Stimulated activated CD4-positive, alpha-beta T cell treated with anti-CD3 and anti-CD28 coated beads, Interleukin-1b, Interleukin-23, amount 100 ng/mL, for 1 hour (primary cell): ENCODE measurements at places on chromosomes 7 and 10.

- no peak for DNase-seq
Measured at GRCh38 chr10:52633266-52633665, 139.3 kb downstream of the MBL2 start.

DNA sequence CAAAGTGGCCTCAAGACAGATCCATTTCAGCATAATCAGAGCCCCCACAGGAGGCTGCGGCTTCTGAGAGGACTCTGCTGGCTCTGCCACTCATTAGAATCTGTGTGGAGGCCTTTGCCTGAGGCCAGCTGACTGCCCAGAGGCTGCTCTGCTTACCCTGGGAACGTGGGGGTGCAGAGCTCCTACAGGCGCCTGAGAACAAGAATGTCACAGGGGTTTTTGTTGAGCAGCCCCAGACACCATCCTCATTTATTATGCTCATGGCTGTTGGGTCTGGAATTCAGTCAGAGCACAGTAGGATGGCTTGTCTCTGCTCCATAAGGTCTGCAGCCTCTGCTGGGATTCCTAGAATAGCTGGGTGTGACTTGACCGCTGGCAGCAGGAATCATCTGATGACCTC lies 101.8 kb upstream of the GDF10 start:
- DNase-seq, result no peak

- no peak for DNase-seq
Measured at GRCh38 chr10:123109466-123109865, 26.3 kb upstream of the HMX3 start.

DNA sequence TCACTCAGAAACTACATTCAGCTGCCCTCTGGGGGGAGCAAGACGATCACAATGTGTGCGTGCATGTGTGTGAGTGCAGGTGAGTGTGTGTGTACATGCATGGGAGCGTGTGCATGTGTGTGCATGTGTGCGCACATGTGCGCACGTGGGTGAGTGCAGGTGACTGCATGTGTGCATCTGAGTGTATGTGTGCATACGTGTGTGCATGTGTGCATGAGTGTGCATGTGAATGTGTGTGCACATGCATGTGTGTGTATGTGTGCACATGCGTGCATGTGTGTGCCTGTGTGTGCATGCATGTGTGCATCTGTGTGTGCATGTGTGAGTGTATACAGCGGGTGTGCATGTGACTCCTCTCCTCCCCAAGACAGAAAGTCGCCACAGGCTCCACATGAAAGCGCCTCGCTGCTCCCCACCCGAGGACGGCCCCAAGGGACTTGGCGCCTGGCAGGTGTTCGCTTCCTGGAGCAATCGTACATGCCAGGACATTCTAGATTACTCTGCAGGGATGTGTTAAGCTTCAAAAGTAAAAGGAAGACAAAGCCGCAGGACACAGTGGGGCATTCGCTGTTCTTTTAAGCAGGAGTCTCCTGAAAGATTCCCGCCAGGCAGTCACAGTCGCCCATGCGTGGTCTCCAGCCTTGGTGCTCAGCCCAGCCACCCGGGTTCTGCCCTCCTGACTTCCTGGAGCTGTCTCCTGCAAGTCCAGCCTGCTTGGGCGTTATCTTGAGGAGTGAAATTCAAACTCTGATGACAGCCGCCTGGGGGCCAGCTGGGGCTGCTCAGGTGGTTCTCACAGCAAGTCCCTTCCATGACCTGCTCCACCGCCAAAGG lies 42.0 kb upstream of the ADGRA1 start:
- DNase-seq, result no peak

- no peak for DNase-seq
Measured at GRCh38 chr7:112510001-112510742, 29.4 kb downstream of the LSMEM1 start.

DNA sequence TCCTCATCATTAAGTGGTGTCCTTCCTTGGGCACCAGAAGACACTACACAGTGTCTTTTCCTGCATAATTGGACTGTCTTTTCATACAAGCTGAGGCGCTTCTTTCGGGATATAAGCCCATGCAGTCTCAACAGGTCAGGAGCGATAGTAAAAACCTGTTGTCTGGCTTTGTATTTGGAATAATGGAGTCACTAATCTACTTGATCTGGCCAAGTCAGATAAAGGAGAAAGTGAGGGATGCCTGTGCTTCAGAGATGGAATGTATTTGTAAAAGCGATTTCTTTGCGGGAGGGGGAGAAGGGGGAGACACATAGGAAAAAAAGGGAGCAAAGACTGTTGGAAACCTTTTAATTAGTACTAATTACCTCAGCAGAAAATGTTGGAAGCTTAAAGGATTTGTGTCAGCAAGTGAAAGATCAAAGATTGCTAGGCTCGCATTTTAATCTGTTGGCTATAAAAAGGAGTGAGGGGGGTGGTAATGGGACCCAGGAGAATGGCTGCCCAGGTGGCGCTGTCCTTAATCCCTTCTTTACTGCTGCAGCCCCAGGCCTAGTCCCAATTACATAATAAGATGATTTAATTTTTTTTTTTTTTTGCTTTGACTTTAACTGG lies 581.4 kb downstream of the LRMDA start:
- no peak for DNase-seq

DNA sequence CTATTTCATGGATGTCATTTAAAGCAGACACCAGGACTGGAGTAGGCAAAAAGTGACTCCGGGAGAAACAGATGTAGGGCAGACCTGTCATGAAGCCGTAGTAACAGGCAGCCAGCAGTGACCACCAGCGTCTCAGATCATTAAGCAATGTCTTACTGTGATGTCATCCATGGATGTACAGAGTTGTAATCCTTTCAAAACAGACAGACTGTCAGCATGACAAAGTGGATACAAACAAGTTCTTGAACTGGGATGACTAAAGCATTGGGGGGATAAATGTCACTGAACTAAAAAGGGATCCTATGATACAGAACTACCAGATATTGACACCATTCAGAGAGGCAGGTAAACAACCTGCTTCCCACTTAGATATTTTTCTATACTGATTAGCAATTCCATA lies 675.5 kb downstream of the PARD3 start:
- DNase-seq, result no peak

DNA sequence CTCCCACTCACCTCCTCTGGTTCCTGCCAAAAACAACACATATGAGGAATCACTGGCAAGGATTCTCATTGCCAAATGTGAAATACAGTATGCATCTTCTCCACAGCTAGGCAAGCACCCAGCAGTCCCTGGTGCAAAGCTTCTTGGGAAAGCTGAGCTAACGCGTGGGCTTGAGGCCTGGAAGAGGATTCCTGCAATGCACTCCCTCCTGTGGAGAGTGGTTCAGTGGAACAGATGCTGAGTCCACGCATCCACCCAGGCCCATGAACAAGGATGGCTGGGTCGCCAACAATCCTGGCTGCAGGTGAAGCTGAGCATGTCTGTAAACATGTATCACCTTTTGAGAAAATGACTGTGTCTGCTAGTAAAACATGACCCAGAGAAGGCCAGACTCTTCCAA lies 113.2 kb upstream of the CHST15 start:
- DNase-seq, result no peak

DNA sequence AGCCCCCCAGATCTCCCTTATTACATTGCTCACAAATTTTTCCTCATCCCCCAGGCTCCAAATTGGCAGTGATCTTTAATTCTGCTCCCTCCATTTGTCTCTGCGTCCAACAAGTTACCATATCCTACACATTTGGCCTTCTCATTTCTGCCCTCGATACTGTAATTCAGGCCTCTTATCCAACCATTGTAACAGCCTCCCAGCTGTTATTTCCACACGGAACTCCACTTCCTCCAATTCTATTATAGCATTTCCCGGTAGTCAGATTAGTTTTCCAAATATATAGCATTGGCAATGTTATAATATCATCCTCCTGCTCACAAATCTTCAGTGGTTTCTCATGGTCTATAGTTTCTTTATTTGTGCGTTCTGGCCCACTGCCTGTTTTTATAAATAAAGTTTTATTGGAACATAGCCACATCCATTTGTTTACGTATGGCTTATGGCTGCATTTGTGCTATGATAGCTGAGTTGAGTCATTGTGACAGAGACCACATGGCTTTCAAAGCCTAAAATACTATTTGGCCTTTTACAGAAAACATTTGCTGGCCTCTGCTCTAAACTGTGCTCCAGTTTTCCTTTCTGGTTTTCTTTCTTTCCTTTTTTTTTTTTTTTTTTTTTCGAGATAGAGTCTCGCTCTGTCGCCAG lies 126.5 kb upstream of the ZNF438 start:
- no peak for DNase-seq

DNA sequence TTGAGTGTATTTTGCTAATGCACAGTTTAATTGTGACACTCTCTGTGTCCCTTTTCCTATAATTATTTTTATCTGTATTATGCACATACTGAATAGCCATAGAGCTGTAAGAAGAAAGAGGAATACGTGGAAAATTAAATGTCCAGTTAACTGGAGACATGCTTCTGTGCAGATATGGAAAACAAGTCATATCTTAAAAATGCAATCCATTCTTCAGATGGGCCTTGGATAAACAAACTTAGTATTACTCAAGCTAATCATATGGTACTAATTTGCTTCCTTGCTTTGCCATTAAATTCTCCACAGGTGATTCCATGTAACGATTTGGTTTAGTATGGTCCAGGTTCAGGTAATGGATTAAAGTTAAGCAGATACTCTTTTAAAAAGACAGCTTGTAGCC lies 201.2 kb upstream of the CELF2 start:
- DNase-seq, result no peak

DNA sequence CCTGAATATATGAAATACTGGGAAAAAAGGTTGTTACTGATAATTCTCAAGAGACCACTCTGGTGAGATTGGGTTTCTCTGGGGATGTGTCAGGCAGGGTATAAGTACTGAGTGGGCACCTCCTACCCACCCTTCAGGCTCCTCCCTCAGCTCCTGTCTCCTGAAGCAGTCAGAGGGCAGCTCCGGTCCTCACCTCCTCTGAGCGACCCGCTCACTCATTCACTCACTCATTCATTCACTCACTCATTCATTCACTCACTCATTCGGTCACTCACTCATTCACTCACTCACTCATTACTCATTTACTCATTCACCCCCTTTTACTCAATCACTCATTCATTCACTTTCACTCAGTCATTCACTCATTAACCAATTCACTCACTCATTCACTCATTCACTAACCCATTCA lies 6.9 kb upstream of the PFKP start:
- DNase-seq, result no peak

DNA sequence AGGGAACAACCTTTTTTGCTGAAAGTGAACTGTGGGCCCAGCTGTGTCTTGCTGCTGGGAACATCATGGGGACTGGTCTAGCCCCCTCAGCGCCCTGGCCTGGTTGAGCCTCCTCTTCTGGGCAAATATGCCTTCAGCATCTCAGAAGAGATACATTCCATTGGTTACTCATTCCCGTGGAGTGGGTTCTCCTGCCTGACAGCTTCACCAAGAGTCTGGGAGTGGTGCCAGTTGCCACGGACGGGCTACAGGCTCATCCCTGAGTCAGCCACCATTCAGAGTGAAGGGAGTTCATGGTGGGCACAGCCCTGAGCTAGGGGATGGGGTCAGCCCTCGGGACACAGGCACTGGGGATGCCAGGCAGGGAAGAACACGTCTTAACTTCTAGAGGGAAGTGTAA lies 81.9 kb downstream of the RAMP3 start:
- no peak for DNase-seq

DNA sequence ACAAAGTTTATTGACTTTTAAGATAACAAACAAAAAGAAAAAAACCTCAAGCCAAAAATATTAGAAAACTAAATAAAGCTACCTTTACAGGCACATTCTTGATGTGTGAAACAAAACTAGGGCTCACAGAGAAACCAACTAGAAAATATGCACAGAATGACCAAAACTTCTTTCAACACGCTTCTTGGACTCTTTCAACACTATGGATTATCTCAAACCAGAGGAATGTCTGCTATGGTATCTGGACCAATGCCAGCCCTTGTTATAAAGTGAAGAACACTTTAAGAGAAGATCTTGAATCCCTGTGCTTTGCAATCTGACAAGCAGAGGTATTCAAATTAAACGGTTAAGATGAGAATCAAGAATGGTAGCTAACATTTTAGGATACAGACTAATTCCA lies 76.6 kb downstream of the DNAJC1 start:
- no peak for DNase-seq

DNA sequence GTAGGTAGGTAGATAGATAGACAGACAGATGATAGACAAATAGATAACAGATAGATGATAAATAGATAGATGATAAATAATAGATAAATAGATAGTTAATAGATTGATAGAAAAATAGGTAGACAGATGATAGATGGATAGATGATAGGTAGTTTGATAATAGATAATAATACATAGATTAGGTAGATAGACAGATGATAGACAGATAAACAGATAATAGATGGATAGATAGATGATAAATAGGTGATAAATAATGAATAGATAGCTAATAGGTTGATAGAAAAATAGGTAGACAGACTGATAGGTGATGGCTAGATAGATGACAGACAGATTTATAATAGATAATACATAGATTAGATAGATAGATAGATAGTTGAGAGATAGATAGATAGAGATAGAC lies 350.5 kb upstream of the DPP6 start:
- DNase-seq, result no peak

GRCh38 chr10:76871697-76872295 lies 765.8 kb downstream of the KCNMA1 start:
- DNase-seq, result no peak

- no peak for DNase-seq
Measured at GRCh38 chr7:12398186-12398585, 5.5 kb downstream of the VWDE start.

- DNase-seq, result no peak
Measured at GRCh38 chr7:39919646-39920045, 30.4 kb upstream of the CDK13 start.

DNA sequence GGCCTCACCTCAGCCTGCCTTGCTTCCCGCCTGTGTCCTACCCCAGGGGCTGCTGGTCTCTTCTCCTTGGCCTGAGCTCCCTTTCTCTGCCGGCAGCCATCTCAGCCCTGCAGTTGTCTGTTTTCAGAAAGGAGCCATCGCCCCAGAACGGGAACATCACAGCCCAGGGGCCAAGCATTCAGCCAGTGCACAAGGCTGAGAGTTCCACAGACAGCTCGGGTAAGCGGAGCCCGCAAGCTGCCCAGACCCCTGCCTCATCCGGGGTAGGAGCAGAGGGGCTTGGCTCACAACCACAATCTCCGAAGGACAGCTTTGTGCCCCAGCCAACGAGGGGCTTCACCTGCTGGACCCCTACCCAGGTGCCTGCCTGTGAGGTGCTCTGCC lies 5.3 kb upstream of the DEPP1 start:
- DNase-seq, result no peak

DNA sequence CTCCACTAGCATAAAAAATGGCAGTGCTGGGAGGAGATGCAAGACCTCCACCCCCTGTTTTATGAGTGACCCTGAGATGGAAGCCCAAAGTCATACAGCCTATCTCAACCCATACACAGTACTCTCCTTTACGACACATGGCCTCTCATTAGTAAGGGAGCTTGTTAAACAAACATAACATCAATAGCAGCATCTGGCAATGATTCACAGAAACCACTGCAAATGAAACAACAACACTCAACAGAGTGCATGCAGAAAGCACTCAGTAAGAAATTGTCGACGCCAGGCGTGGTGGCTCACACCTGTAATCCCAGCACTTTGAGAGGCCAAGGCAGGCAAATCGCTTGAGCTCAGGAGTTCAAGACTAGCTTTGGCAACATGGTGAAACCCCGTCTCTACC lies 27.5 kb upstream of the FIGNL1 start:
- no peak for DNase-seq

- no peak for DNase-seq
Measured at GRCh38 chr7:112989531-112989930, 97.1 kb downstream of the GPR85 start.

- DNase-seq, result no peak
Measured at GRCh38 chr7:73904219-73905137, 43.5 kb downstream of the TMEM270 start.

GRCh38 chr10:43976292-43976691 lies 327.6 kb upstream of the ZNF32 start:
- DNase-seq, result no peak

- DNase-seq, result no peak
Measured at GRCh38 chr7:142036384-142036783, 40.7 kb downstream of the MGAM start.
